NCI-H345 (cell line): ENCODE measurements at places on chromosomes 7 and 10.

- no peak for DNase-seq
Observed at GRCh38 chr10:119362122-119362521, 154.8 kb downstream of the GRK5 start.

DNA sequence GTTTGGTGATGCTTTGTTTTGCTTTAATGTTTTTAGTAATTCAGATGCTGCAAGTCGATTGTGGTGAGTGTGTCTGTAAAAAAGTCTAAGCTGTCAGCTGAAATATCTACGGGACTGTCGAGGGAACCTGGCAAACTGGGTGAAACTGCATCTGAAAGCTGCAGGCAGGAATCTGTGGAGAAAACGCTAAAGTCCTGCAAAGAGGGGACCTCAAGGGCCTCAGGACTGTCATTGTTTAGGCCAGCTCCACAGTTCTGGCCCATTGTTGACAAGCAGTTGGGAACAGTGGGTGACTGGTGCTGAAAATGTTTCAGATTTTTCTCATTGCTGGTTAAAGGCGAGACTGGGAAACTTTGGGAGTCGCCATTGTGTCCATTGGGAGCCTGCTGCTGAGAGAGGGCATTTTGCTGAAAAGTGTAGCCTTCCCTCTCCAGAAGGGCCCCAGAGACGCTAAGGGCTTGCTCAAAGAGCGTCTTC is 1.8 kb downstream of the HOXA2 start:
- no peak for DNase-seq

DNA sequence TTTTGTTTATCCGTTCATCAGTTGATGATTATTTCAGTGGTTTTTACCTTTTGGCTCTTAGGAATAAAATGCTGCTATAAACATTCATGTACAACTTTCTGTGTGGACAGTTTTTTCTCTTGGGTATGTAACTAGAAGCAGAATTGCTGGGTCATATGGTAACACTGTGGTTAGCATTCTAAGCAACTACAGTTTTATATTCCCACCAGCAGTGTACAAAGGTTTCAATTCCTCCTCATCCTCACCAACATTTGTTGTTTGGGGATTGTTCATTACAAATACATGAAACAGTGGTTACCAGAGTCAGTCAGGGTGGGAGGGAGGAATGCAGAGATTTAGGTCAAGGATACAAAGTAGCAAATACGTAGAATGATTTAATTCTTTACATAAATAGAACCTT is 97.0 kb downstream of the NPSR1 start:
- no peak for DNase-seq

DNA sequence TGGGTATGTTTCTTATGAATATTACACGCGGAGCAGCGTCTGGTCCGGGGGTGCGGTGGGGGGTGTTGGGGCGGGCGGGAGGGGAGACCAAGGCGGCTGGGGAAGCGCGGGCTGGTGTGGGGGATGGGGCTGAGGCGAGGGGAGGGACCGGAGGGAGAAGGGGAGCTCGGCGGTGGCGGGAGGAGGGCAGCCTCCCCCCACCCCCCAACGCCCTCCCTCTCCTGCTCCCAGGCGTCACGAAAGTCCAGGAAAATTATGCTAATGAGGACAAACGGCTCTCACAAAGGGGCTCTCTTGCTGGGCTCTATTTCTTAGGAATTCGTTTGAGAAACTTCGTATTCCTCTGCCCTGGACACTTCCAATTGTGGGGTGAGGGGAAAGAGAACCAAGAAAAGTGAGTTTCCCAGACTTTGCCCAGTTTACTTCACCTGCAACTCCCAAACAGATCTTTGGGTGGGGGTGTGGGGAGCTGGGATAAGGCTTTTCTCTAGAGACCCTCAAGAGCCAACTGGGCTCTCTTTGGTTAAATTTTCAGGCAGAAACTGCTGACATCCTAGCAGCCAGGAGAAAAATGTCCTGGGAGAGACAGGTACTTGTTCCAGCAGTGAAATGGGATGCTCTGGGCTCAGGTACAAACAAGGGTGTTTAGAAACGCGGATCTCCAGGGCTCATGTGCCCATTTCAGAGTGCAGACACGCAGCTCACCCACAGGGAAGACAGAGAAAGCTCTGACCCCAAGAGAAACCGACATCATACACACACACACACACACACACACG is 11.7 kb upstream of the HOXA2 start:
- DNase-seq, result no peak

DNA sequence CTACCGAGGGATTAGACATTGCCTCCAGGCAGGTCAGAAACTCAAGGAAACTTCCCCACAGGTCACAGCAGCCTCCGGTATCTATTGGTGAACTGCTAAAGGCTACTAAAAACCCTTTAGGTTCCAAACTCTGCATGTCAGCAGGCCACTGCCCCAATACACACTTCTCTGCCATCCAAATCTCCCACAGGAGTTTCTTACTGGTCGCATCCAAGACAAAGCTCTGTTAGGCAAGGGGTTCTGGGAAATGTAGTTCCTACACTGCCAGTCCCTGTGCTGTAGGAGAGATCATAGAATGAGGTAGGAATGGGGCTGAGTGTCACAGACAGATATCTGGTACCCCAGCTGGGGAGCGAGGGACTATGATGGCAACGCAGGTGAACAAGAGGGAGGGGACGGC is 757.0 kb upstream of the C7orf33 start:
- no peak for DNase-seq

- DNase-seq, result peak; percentile 27
Observed at GRCh38 chr10:103659674-103660363, 166.3 kb downstream of the NEURL1 start.

- DNase-seq, result no peak
Observed at GRCh38 chr10:93871671-93872204, 22.0 kb upstream of the SLC35G1 start.

GRCh38 chr7:99840136-99840869 is 12.5 kb downstream of the CYP3A43 start:
- DNase-seq, result no peak
